ENCODE measurements at places on chromosomes 7 and 10.
A peak's percentile ranks its signal among the peaks of the same experiment; 100 is the strongest.

DNA sequence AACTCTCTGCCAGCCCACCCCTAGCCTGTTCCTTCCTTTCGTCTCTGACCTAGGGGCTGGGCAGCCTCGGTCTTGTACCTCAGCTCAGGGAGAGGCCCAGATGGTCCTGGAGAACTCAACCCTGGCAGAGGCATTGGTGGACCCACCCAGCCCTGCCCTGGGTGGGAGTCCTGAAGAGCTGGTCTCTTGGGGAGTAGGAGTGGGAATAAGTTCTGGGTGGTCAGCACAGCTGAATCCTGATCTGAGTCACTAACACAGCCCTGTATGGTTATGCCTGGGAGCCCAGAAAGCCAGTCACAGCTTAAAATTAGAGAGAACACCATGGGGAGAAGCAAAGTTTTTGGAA lies 84.0 kb downstream of the SORBS1 start:
- DNase-seq: no peak

DNA sequence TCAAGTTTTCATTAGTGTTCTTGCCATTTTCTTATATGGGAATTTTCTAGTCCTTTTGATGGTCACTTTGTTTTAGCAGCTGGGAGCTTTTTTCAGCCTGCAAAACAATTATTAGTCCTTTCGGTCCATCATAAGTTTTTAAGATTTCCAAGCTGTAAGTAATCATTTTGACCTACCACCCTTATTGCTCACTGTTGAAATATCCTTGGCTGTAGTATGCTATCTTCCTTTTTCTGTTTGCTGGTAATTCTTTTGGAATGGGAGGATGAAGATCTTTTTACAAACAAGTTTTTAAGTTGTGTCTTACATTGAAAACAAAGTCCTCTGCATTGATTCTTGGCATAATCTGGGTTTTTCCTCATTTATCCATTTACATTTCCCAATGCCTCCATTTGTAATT lies 24.0 kb downstream of the BZW2 start:
- no peak for DNase-seq

- DNase-seq: no peak
Measured at GRCh38 chr10:71634531-71635164, 84.9 kb downstream of the C10orf105 start.

DNA sequence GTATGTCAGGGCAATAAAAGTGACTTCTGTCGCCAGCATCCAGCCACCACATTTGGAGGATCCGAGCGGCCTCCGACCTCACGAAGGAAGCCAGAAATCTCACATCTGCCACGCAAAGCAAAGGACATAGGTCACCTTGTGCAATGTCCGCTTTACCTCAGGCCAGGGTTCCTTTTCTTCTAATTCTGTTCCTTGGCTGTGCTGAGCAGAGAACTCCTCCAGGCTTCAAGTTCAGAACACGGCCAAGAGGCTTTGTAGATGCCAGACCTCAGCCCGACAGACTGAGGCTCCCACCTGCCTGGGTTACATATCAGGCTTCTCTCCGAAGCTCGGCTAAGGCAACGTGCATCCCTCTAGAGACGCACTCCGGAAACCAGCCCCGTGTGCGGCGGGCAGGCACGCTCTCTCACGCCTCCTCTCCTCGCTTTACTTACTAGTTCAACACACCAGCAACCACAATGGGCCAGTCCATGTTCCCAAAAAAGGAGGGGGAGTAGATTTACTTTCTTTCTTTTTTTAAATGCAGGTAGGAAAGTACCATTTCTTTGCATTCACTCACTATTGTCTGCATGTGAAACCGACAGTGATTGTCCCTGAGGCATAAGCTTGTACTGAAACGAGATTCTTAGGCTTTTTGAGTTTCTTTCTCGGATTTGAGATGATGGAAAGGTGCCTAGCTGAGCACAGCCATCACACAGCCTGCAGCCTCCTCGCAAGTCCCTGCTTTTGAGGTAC lies 122.4 kb upstream of the AFAP1L2 start:
- peak; percentile 84 for DNase-seq

- no peak for DNase-seq
Measured at GRCh38 chr7:36894190-36894589, 169.9 kb upstream of the AOAH start.

GRCh38 chr10:63421591-63421990 lies 44.2 kb downstream of the JMJD1C start:
- no peak for DNase-seq

- no peak for DNase-seq
Measured at GRCh38 chr7:42138691-42139090, 98.3 kb downstream of the GLI3 start.

Data from activated T-cell treated with anti-CD3 and anti-CD28 coated beads, Interleukin-2, amount 50 U/mL, for 1 hour (primary cell).